GM23338 (cell line): ENCODE measurements at places on chromosomes 3 and 15.

GRCh38 chr3:186640929-186641328, 730 bp downstream of the FETUB start:
- no peak for DNase-seq
- no peak overlapping the region for H3K27ac ChIP-seq
- H3K4me1 ChIP-seq = peaks cover 33% of the 10 kb centered on the region
- H3K36me3 ChIP-seq = no peaks in the 10 kb centered on the region
- no peak overlapping the region for H3K4me3 ChIP-seq

DNA sequence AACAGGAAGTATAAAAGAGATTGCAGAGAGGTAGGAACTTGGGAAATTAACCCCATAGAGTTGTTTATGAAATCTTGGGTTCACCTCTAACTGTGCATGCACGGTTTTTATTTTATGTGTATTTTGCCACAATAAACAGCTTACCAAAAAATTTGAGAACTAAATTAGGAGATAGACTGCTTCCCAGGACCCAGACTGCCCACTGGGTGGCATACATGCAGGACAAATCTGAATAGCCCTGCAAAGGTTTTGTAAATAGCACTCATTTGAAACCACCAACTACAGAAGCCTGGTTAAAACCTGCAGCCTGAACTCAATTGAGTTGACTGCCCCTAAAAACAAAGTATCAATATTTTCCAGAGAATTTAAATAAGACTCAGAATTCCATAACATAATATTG, 96.4 kb upstream of the SLCO2A1 start:
- 0 out of 2 replicates have a peak, but pooled peaks cover 5% of the 10 kb centered on the region for H3K4me1 ChIP-seq
- no peaks in the 10 kb centered on the region for H3K27me3 ChIP-seq
- no peak overlapping the region for H3K4me3 ChIP-seq
- DNase-seq = peak; percentile 50

- H3K27me3 ChIP-seq = no peaks in the 10 kb centered on the region
- no peak overlapping the region for H3K27ac ChIP-seq
- H3K4me1 ChIP-seq = no peaks in the 10 kb centered on the region
Measured at GRCh38 chr3:15154326-15154725, 51.7 kb upstream of the CAPN7 start.

GRCh38 chr15:40054605-40054854, 15.5 kb upstream of the SRP14 start:
- H3K27ac ChIP-seq = no peak overlapping the region
- no peaks in the 10 kb centered on the region for H3K27me3 ChIP-seq
- no peaks in the 10 kb centered on the region for H3K36me3 ChIP-seq
- peaks cover 6% of the 10 kb centered on the region for H3K4me1 ChIP-seq
- DNase-seq = no peak

DNA sequence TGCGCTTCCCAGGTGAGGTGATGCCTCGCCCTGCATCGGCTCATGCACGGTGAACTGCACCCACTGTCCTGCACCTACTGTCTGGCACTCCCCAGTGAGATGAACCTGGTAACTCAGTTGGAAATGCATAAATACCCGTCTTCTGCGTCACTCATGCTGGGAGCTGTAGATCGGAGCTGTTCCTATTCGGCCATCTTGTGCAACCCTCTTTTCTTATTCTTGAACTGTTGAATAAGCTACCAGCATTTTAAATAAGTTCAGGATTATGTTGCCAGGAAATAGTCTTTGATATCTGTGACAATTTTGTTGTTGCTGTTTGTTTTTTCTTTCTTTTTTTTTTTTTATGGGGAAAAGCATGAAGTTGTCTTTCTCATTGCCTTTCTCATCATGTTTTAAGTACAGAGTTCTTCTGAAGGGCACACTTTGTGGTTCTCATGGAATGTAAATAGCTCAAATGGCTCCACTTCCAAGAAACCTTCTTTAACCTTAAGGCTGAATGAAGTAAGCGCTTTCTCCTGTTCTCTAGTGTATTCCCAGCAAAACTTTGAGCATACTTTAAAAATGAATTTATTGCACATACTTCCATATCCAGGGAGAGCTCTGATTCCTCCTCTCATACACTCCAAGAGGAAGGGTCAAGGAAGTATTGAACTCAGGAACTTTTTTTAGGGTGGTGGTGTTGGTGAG, 468.0 kb upstream of the TBL1XR1 start:
- H3K27me3 ChIP-seq = no peaks in the 10 kb centered on the region
- H3K4me1 ChIP-seq = no peaks in the 10 kb centered on the region
- DNase-seq = no peak
- H3K4me3 ChIP-seq = no peak overlapping the region

- no peak overlapping the region for H3K4me3 ChIP-seq
- H3K27ac ChIP-seq = no peak overlapping the region
- H3K27me3 ChIP-seq = no peaks in the 10 kb centered on the region
Measured at GRCh38 chr3:140571836-140572235, 106.0 kb upstream of the TRIM42 start.

DNA sequence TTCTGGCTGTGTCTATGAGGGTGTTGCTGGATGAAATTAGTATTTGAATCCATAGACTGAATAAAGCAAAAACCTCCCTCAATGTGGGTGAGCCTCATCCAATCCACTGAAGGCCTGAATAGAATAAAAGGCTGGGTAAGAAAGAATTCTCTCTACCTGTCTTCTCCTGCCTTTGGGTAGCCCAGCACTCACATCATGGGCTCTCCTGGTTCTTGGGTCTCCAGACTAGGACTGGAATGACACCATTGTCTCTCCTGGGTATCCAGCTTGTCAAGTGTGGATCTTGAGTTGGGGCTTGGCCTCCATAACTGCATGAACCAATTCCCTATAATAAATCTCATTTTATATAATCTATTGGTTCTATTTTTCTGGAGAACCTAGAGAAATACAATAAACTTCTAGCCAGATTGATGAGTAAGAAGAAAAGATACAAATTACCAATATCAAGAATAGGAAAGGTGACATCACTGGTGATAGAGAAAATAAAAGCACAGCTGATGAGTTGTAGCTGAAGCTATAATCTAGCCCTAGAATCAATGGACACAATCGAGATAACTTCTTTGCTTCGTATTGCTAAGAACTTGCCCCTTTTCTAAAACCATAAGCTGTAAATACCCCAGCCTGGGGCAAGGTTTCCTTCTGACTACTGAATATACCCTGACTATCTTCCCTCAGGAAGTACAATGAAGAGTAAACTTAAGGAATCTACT, 106.4 kb downstream of the ANO10 start:
- H3K27me3 ChIP-seq = no peaks in the 10 kb centered on the region
- DNase-seq = no peak
- H3K4me3 ChIP-seq = no peak overlapping the region
- H3K27ac ChIP-seq = no peak overlapping the region
- peaks cover 10% of the 10 kb centered on the region; the same call in 1 of the 2 replicates for H3K36me3 ChIP-seq
- H3K4me1 ChIP-seq = no peaks in the 10 kb centered on the region

DNA sequence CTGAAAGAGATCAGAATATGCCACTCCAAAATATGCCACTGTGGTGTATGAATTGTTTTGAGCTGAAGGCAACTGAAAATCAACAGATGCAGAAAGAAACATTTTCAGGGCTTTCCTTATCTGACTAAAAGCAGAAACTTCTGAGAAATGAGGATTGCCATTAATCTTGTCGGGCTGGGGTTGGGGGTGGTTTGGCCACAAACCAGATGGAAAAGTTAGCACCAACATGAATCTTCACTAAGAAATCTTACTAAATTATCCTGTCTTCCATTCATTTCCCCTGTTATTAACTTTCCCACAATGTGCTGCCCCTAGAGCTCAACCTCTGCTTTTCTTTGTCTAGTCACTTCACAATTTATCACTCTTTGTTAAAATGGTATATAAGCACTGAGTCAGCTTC, 229.9 kb upstream of the GADL1 start:
- H3K27ac ChIP-seq = no peak overlapping the region
- peaks cover 37% of the 10 kb centered on the region for H3K4me1 ChIP-seq
- H3K27me3 ChIP-seq = no peaks in the 10 kb centered on the region
- no peak overlapping the region for H3K4me3 ChIP-seq
- H3K36me3 ChIP-seq = peaks cover 3% of the 10 kb centered on the region

DNA sequence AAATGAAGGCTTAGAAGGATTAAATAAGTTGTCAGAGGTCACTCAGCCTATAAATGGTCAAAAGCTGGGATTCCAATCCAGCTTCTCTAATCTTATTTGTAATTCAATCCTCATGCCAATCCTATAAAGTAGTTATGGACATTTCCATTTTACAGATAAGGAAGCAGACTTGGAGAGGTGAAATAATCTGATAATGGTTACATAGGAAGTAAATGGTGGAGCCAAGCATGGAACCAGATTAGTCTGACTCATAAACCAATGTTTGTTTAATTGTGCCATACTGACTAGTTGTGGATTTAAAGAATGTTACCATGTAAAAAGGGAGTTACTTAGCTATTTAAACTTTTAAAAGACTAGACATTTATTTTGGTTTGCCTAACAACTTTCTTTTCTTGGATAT, 59.7 kb downstream of the KCNAB1 start:
- no peak overlapping the region for H3K4me3 ChIP-seq
- no peaks in the 10 kb centered on the region for H3K27me3 ChIP-seq
- no peaks in the 10 kb centered on the region for H3K36me3 ChIP-seq
- no peak overlapping the region for H3K27ac ChIP-seq
